ENCODE measurements at places on chromosomes 13 and 19.

DNA sequence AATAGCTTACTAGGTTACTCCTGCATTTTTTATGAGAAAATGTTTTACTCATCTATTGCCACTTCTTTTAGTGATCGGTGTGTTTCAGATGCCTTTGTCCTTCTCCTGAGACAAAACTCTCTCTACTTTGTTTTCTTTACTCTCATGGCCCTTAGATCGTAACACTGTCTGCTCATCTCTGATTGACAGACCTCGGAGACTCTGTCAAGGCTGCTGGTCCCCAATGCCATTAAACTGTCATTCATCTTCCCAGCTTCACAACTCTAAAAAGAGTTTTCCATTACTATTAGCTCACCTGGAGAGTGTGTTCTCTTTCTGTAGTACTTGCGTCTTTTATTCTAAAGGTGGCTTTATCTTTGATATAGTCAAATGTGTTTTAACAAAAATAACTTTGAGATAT, 765.2 kb downstream of the SLITRK1 start:
- DNase-seq = no peak

- DNase-seq = no peak
Measured at GRCh38 chr19:7977021-7977722, 28.3 kb downstream of the ELAVL1 start.

GRCh38 chr13:33087790-33088189, 71.6 kb downstream of the KL start:
- DNase-seq = no peak

DNA sequence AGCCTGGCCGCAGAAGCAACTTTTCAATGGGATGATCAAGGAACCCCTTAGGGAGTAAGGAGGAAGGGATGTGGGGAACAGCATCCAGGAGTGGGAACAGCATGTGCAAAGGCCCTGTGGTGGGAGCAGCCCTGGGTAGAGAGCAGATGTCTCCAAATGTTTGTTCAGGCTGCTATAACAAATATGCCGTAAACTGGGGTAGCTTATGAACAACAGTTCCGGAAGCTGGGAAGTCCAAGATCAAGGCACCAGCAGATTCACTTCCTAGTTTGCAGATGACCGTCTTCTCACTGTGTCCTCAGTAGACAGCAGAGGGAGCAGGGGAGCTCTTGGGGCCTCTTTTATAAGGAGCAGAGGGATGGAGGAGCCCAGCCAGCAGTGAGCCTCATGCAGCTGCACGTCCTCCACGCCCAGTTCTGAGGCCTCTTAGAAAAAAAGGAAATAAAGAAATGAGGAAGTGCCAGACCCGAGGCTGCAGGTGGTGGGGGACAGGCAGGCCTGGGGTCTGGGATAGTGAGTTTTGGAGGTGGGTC, 4.2 kb upstream of the LRRC25 start:
- no peak for DNase-seq
